ENCODE measurements at places on chromosomes 3 and 15. TPM values are rescaled to one million over a fixed set of nuclear protein-coding genes. Genes with fewer than 3 reads are reported as not detected.

DNA sequence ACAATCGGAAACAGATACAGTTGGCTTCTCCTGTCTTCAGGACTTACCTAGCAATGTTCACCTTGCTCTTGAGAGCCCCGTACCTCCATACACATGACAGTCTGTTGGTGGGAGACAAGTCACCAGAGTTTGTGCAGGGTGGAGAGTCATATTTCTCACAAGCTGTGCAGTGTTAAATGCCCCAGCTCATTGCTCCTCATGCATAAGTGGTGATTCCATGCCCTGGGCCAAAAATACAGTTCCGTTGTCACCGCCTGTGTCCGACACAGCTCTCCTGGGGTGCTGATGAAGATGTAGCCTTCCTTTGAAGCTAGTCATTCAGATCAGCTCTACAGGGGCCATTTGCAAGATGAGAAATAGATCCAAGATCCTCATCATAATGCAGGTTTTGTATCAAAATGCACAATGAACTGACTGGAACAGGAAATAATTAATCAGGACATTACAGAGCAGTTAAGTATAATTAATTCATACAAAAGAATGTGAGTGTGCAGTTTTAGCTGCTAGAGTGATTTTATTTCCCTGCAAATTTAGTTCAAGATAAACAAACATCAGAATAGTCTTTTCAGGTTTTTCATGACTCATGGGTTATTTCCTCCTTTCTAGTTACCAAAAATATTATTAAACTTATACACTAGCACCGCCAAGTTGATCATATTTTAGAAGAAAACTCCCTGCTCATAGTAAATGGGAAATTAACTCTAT, 66.5 kb downstream of the CD47 start:
- DNase-seq = no peak

- no peak for DNase-seq
Measured at GRCh38 chr3:194736896-194737600, 51.4 kb downstream of the FAM43A start.

GRCh38 chr15:34708422-34708821, 46.4 kb downstream of the GJD2 start:
- no peak for DNase-seq

GRCh38 chr3:107516475-107516874, 6.3 kb upstream of the BBX start:
- DNase-seq = no peak

- no peak for DNase-seq
Measured at GRCh38 chr3:160134964-160135363, 90.3 kb upstream of the C3orf80 start.

- DNase-seq = no peak
Measured at GRCh38 chr3:56933803-56934202, 126.7 kb upstream of the SPATA12 start.

Gene CRTC3
- 26.7 TPM for total RNA-seq

- no peak for DNase-seq
Measured at GRCh38 chr3:98048586-98048985, 13.5 kb upstream of the GABRR3 start.

DNA sequence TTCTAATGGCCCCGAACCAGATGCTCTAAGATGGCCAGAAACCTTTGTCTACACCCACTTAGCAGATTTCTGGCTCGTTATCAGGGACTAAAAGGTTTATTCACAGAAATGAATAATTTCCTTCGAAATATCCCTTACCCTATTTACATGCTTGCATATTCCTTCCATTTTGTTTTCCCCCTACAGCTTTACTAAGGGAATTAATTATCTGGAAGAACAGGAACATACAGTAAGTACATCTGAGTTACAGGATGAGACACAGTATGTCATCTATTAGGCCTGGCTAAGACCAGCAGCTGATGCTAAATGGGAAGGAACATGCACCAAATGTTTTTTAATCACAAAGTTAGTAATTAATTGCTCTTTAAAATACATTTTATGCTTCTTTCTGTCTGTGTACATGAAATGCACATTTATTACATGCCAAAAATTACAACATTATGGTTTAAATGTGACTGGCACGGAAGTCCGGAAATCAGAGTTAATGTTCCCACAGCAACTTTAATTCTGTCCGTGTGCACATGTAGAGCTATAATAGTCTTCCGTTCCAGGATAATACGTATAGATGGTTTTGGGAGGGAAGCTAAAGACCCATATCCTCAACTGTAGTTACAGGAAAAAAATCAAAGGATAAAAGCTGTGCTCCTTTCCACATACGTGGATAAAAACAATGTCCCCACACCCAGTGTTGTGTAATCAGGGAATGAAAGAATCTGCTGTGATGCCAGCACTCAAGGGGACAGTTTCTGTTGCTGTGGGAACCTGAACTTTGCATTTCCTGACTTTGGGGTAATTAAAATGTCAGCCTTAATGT, 82.0 kb downstream of the TIGIT start:
- no peak for DNase-seq

Gene SRP14
- 203 TPM for total RNA-seq

DNA sequence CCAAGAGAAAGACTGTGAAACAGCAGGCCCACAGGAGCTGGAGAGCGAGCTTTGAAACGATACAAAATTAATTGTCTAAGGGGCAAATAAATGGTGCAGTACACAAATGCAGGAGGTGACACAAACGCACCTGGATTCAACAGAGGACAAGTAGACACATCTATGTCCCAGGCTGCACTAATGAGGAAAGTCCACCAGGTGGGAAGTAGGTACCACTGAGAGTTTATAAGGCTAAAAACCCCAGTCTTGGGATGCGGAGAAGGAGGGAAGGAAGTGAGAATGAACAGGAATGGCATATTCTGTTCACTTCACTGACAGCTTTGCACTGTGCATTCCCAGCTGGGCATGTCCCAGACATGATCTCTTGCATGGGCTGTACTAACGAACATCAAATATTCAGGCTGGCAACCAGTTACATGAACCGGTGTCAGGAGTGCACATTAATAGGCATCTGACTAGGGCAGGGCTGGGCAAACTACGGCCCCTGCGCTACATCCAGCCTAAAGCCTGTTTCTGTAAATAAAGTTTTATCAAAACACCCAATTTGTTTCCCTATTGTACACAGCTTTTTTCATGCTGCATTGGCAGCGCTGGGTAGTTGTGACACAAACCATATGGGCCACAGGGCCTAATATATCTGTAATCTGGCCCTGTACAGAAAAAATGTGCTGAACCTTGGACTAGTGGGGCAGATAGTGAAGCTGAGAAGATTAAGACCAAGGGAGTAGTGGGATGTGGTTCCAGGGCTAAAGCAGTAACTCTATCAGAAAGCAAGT, 107.0 kb downstream of the IGF2BP2 start:
- DNase-seq = no peak

- DNase-seq = no peak
Measured at GRCh38 chr3:137163958-137164357, 206.2 kb downstream of the IL20RB start.

Gene FETUB
- not detected for total RNA-seq

Gene ABTB1
- total RNA-seq = 23.1 TPM

- no peak for DNase-seq
Measured at GRCh38 chr15:39442898-39443297, 138.0 kb upstream of the THBS1 start.

DNA sequence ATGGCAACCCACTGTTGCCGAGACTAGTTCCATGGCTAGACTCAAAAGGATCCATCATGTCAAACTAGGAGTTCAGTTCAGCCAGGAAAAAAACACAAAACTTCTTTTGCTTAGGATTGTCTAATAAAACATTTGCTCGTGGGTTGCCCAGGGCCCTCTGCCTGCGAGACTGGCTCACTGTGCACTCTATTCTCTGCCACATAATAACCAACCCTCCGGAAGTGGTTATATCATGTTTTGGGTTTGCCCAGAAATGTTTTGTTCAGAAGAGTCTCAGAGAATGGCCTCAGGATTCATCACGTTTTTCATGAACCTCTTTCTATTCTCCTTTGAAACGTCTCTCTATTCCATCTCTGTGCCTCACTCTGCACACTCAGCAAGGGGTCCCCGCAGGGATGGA, 216.1 kb downstream of the SV2B start:
- DNase-seq = no peak

DNA sequence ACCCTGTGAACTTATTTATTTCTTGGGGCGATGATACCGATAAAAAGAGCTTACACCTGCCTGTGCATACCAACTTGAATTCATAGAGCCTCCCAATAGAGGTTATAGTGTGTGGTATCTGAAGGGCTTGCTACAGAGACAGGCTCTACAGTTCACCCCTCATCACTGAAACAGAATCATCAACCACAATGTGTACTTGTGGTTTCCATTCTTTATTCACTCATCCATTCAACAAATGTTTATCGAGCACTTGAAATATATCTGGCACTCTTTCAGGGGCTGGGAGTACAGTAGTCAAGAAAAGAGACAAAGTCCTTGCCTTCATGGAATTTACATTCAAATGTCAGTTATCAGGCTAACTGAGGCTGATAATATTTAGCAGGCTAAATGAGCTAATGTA, 134.4 kb upstream of the SKOR1 start:
- no peak for DNase-seq

Gene FSIP1
- 0.38 TPM for total RNA-seq

Gene SELENOK
- total RNA-seq = 50.5 TPM

Gene OR5K2
- total RNA-seq = not detected

Gene PLS1
- total RNA-seq = 4.1 TPM

GRCh38 chr3:31979001-31979697, 1.9 kb downstream of the OSBPL10 start:
- no peak for DNase-seq

Gene TMC3
- not detected for total RNA-seq

DNA sequence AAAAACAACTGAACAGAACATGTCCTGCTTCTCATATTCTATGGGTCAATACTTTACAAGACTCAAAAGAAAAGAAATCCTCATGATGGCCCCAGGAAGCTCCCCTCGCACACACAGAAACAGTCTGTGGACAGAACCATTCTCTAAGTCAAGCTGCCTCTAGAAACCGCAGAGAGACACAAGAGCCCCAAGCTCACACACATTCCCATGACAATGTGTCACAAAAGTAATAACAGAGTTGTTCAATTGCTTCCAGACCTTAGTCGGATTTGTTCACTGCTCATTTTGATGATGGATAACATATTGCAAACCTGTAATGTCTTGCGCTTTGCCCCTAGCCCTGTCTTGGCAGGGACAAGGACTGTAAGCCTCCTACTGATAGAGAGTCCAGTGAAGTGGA, 60.9 kb downstream of the UMPS start:
- no peak for DNase-seq

- no peak for DNase-seq
Measured at GRCh38 chr3:156252656-156253055, 132.3 kb downstream of the KCNAB1 start.

Gene SLC28A1
- not detected for total RNA-seq

DNA sequence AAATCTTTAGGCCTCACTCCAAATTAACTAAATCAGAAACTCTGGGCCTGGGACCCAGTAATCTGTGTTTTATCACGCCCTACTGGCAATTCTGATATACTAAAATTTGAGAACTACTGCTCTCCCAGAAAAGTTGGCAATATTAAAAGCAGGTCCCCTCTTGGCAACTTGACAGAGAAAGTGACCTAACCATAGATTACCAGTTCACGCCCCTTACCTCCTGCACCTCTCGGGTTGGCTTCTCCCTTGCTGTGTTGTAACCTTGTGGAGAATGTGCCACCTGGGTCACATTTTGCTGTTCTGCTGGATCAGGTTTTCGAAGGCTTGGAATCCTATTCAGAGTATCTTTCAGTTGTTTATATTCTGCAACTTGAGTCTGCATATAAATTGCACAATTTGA, 59.1 kb downstream of the GOLIM4 start:
- DNase-seq = no peak

GRCh38 chr15:90402767-90403166, 14.7 kb downstream of the IQGAP1 start:
- DNase-seq = no peak

Gene PCSK6
- 0.95 TPM for total RNA-seq

GRCh38 chr15:90839187-90840071, 29.0 kb upstream of the FURIN start:
- no peak for DNase-seq

DNA sequence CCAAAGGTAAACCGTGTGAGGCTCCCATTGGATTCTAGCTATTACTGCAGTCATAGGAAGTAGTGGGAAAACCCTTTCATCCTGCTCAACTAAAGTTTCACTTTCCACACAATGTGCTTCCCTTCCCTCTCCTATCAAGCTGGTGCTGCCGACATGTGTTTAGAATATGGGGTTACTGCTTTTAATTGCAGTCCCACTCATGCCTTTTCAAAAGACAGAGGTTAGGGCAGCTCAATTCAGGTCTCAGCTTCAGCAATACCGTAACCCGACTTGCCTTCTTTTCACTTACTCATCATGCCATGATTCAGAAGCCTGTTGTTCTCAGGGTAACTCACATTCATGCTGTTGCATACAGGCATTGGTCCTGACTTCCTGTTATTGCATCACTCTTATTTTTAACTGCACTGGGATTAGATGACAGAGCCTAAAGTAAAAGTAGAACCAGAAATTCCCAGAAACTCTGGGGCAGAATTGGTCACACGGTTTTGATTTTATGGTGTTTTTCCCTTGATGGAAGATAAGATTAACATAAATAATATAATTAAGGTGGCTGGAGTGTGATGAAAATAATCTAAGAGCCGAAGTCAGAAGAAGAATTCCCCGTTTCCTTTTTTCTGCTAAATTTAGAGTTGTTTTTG, 45.7 kb downstream of the C2CD4B start:
- DNase-seq = no peak

GRCh38 chr3:71088019-71088708, 495.4 kb downstream of the FOXP1 start:
- no peak for DNase-seq

GRCh38 chr3:24487325-24488262, 7.1 kb downstream of the THRB start:
- DNase-seq = no peak

- no peak for DNase-seq
Measured at GRCh38 chr3:194773216-194773615, 87.5 kb downstream of the FAM43A start.

Gene PPARG
- 0.66 TPM for total RNA-seq

DNA sequence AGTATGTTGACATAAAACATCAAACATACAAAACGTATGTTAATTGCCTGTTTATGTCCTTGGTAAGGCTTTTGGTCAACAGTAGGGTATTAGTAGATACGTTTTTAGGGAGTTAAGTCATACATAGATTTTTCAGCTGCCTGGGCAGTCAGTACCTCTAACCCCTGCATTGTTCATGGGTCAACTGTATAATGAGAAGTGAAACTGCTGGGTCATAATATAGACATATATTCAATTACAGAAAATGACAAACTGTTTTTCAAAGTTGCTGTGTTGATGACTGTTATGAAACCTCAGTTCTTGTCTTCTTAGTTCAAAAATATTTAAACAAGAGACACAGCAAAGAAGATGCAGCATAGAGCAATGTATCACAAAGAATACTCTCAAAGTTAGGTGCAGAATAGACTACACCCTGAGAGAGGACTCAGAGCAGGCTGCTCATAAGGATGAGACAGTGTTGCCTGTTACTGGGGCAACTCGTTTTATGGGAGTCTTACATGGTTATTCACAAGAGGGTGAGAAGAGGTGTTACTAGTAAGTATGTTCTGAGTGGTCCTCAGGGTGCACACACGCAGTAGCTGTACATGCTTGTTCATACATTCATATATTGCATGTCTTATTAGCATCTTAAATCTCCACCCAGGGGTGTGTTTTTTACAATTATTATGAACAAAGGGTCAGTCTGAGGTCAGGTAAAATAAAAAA, 53.1 kb upstream of the ADAMTS17 start:
- no peak for DNase-seq

Gene EIF4E3
- total RNA-seq = 24.1 TPM

GRCh38 chr15:80514071-80514780, 110.0 kb downstream of the ARNT2 start:
- no peak for DNase-seq

Gene CILP
- 0.04 TPM for total RNA-seq

Gene MESP2
- total RNA-seq = not detected

- DNase-seq = no peak
Measured at GRCh38 chr3:160678292-160678842, 1.4 kb downstream of the ARL14 start.
